Small intestine (tissue), 16 donors: ENCODE measurements at places on chromosomes 5 and 9. TPM values are rescaled to one million over a fixed set of nuclear protein-coding genes. Genes with fewer than 3 reads are reported as not detected.

The MYMK gene
- polyA plus RNA-seq: not detected

The RNF208 gene
- polyA plus RNA-seq: 9.4 TPM

The DMGDH gene
- not detected for polyA plus RNA-seq

The ARID3C gene
- polyA plus RNA-seq: not detected

The IL7R gene
- polyA plus RNA-seq: 8.0 TPM

The DMXL1 gene
- 14.6 TPM for polyA plus RNA-seq

The ALDOB gene
- 11,399 TPM for polyA plus RNA-seq

The GCNT4 gene
- 8.9 TPM for polyA plus RNA-seq

The LCN10 gene
- 4.7 TPM for polyA plus RNA-seq

The PCDHB10 gene
- polyA plus RNA-seq: 1.3 TPM

The RLN1 gene
- polyA plus RNA-seq: 0.10 TPM

The BBLN gene
- 45.4 TPM for polyA plus RNA-seq

The SH3GL2 gene
- not detected for polyA plus RNA-seq

The LRRC19 gene
- polyA plus RNA-seq: 15.1 TPM

The SAXO1 gene
- polyA plus RNA-seq: not detected

The CSF1R gene
- polyA plus RNA-seq: 4.1 TPM

The TENT4A gene
- 8.6 TPM for polyA plus RNA-seq

The DNAJC18 gene
- 3.8 TPM for polyA plus RNA-seq

The NUDT2 gene
- 47.3 TPM for polyA plus RNA-seq

The KLHL3 gene
- 0.81 TPM for polyA plus RNA-seq

The GPX3 gene
- 1,014 TPM for polyA plus RNA-seq

The TNFSF15 gene
- 13.2 TPM for polyA plus RNA-seq

The ADAMTS6 gene
- polyA plus RNA-seq: not detected

The DMRT3 gene
- not detected for polyA plus RNA-seq

The PCDHAC2 gene
- not detected for polyA plus RNA-seq

The KCNT1 gene
- polyA plus RNA-seq: 0.22 TPM

The RNF180 gene
- polyA plus RNA-seq: 1.2 TPM

The AK8 gene
- polyA plus RNA-seq: 0.09 TPM

The FCN1 gene
- polyA plus RNA-seq: not detected

The TMC1 gene
- polyA plus RNA-seq: 0.12 TPM

The CSF2 gene
- polyA plus RNA-seq: not detected

The C5 gene
- polyA plus RNA-seq: 8.7 TPM

The BAAT gene
- polyA plus RNA-seq: not detected

The OR1J2 gene
- polyA plus RNA-seq: not detected

The INSL6 gene
- not detected for polyA plus RNA-seq

The GRXCR2 gene
- not detected for polyA plus RNA-seq

The PCDHA6 gene
- polyA plus RNA-seq: 0.27 TPM

The GRM6 gene
- not detected for polyA plus RNA-seq

The ZFP2 gene
- polyA plus RNA-seq: 0.70 TPM

The IL33 gene
- polyA plus RNA-seq: 18.7 TPM

The TXNDC8 gene
- polyA plus RNA-seq: not detected

The CTXN3 gene
- not detected for polyA plus RNA-seq

The SLC1A3 gene
- 12.0 TPM for polyA plus RNA-seq

The LAMC3 gene
- polyA plus RNA-seq: not detected

The SPINK6 gene
- polyA plus RNA-seq: not detected

The SURF2 gene
- polyA plus RNA-seq: 15.3 TPM

The GARIN3 gene
- polyA plus RNA-seq: not detected

The SLC36A2 gene
- not detected for polyA plus RNA-seq

The KIF24 gene
- polyA plus RNA-seq: 1.5 TPM

The CCNI2 gene
- polyA plus RNA-seq: 1.6 TPM

The GPR150 gene
- 2.1 TPM for polyA plus RNA-seq

The ORM1 gene
- polyA plus RNA-seq: not detected

The SLCO6A1 gene
- polyA plus RNA-seq: not detected

The LMNB1 gene
- polyA plus RNA-seq: 55.3 TPM

The CER1 gene
- polyA plus RNA-seq: not detected
